ENCODE measurements at places on chromosomes 11 and 22.

DNA sequence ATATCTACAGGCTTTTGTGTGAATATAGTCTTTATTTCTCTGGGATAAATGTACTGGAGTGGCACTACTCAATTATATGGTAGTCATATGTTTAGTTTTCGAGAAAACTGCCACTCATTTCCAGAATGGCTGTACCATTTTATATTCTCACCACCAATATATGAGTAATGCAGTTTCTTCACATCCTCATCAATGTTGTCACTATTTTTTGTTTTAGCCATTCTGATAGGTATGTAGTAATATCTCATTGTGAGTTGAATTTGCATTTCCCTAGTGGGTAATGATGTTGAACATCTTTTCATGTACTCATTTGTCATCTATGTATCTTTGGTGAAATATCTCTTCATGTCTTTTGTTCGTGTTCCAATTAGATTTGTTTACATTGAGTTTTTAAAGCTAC is 18.0 kb downstream of the ACRV1 start:
- no peak for DNase-seq

DNA sequence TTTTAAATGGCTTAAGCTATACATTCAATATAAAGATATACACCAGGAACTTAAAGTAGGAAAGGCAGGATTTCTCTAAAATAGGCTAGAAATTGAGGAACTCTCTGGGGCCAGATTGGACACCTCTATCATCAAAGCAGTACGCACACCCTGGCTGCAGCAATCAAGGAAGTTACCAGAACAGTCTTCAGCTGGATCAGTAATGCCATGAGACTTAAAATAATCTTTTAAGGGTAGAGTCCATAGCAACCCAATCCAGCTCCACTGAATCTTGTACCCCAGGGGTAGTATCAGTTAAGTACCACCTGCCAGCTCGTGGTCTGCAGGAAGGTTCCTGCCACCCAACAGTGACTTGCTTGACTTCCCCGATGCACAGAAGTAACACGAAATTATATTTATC is 3.0 kb downstream of the RDX start:
- no peak for DNase-seq

GRCh38 chr22:20639343-20639742 is 131.9 kb downstream of the MED15 start:
- no peak for DNase-seq

GRCh38 chr22:28810821-28811491 is 10.6 kb upstream of the XBP1 start:
- no peak for DNase-seq
